Muscle of leg (tissue), 16 donors: ENCODE measurements at places on chromosomes 2 and 18. TPM values are rescaled to one million over a fixed set of nuclear protein-coding genes. Genes with fewer than 3 reads are reported as not detected.

- no peak for DNase-seq
Measured at GRCh38 chr18:57784034-57784800, 18.9 kb downstream of the ATP8B1 start.

GRCh38 chr18:78423811-78424210 lies 555.8 kb upstream of the SALL3 start:
- DNase-seq = no peak

POMC gene
- total RNA-seq = 3.5 TPM

GRCh38 chr2:43027097-43027873 lies 199.1 kb downstream of the ZFP36L2 start:
- no peak for DNase-seq

DNA sequence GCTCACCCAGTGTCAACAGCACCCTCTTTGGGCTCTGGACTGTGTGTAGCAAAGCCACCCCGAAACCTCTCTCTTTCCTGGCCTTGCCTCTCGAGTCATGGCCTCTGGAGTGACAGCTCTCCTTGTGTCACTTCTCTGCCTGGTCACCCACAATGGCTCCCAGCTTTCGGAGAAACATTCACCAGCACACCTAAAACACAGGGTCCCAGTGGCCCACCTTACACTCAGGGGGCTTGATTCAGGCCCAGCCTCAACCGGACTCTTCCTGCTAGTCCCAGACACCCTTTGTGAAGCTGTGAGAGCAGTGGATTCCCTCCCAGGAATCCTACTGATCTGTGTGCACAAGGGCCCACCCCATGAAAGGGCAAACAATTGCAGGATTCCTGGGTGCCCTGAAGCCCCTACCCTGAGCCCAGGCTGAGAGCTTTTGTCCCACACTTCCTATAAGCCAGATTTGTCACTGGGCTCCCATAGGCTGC lies 137.2 kb upstream of the HAAO start:
- no peak for DNase-seq

DNA sequence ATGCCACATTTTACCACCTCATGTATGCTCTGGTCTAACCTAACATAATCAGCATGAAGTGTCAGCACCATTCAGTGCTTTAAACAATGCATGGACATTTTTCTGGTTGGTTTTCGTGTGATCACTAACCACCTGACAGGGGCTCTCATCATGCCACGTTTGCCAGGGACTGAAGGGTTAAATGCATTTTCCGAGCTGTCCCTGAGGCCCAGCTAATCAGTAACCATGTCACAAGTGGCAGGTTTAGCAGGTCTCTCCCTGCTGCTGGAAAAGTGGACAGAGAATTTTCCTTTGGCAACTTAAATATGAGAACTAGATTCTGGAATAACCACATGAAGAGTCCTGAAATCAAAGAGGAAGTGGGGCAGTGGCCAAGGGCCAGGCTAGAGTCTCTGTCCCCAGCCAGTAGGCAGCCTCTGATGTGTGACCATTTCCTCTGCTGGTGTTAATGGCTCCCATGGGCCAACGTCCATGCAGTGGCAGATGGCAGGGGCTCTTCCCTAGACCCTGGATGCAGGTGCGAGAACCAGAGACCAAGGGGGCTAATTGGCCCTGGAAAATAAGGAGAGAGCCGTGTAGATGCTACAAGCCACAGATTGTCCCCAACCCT lies 69.5 kb downstream of the TPGS2 start:
- DNase-seq = peak; percentile 7

DNA sequence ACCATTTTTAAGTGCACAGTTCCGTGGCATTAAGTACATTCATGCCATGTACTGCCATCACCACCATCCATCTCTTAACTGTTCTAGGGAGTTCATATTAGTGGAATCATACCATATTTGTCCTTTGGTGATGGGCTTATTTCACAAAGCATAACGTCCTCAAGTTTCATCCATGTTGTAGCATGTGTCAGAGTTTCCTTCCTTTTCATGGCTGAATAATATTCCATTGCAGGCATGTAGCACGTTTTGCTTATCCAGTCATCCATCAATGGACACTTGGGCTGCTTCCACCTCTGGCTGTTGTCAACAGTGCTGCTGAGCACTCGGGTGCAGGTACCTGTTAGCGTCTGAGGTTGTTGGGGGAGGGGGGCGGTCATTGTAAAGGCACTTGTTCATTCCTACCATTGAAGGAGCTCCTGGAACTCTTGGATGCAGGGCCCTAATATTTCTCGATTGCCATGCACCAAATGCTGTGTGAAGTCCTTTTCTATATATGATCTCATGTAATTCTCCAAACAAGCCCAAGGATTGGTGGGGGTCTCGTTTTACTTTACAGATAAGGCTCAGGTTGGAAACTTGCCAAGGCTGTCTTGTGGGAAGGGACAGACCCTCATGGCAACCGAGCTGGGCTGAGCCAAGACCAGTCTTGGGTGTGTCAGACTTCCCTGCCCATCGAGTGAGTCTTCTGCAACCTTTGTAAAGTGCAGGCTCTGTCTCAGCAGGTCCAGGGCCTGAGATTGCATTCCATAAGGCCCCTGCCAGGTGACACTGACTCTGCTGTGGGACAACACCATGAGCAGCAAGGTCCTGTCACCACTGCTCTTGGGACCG lies 42.9 kb upstream of the SH3RF3 start:
- no peak for DNase-seq

DLGAP1 gene
- 2.8 TPM for total RNA-seq

DNA sequence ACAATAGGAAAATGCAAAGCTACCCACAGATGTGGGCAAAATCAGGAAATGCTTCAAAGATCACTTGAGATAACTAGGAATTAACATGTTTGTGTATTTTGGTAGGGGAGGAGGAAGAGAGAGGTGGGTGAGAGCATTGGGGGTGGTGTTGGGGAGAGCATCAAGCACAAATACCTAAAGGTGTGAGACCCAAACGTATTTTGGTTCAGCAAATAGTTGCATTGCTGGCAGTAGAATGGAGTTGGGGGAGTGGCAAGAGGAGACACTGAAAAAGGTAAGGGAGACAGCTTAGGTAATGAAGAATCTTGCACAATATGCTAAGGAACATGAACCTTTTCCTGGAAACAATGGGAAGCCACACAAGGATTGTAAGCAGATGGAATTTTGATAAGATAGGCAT lies 1.5 kb upstream of the PELI1 start:
- DNase-seq = no peak

MAP3K2 gene
- total RNA-seq = 28.4 TPM

RGPD3 gene
- total RNA-seq = 0.44 TPM

NCKAP5 gene
- 4.7 TPM for total RNA-seq

RAMP1 gene
- 41.5 TPM for total RNA-seq

DNA sequence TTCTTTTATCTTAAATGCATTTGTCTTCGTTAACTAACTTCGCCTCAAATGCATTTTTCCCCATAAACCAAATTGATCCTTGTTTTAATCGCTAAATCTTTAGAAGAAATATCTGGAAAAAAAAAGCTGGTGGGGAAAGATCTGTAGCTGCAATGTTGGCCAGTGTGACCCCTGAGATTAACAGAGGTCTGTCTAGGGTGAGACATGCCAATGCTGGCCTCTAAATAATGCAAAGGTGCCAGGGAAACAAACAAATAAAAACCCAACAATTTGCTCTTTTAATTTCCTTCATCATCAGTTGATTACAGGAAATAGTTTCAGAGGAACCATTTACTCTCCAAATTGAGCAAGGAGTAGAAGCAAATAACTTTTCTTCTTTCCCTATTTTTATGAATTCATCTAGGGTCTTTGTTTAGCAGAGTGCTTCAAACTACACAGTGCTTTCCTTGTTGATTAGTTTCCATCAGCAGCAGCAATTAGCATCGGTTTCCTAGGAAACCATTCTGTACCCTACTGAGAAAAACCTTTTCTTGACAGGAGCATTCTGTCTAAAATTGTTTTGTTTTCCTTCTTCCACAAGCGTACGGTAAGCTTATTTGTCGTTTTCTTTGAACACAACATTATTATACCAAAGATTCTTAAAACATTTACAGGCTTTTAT lies 100.5 kb upstream of the UNC80 start:
- DNase-seq = peak; percentile 2

DNA sequence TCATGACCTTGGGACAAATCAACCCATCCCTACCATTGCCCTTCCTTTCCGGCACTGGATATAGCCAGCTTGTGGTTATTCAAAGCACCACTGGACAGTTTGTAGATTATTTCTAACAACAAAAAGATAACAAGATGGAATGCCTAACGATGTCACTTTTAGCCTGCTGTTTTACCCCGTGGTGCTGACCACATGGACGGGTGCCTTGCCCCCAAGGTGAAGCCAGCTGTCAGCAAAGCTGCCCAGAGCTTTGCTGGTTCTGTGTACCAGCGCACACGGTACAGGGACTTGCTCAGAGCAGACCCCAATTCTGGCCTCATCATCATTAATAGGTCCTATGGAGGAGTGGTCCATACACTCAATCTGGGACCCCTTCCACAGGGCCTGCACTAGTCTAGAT lies 118.2 kb downstream of the MTCL1 start:
- no peak for DNase-seq

LRRC30 gene
- 6.5 TPM for total RNA-seq

DNA sequence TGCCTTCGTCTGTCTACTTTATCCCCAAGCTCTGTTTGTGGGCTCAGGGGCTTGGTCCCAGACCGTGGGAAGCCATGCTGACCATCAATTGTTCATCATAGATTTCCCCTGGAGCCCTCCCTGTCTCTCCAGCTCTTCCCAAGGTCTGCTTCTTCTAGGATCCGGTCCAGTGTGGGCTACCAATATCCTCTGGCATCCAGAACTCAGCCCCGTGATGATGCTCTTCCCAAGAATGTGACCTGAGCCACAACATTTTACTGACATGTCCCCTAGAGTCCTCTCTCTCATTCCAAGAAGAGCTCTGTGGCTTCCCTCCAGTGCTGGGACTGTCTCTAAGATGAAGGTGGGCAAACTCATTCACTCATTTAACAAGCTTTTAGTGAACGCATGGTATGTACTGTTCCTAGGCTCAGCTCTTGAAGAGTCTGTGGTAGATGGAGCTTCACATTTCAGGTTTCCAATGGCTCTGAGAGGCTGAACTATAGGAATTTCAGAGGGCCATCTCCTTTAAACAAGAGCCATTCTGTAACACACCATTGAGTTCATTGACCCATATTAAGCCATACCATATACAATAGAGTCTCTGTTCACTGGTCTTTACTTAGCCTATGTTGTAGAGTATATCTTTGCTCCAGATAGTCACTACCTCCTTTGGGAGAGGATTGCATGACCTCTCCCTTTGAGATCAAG lies 142.0 kb upstream of the APCDD1 start:
- DNase-seq = no peak

SMARCAL1 gene
- total RNA-seq = 9.0 TPM

ATP6V1C2 gene
- total RNA-seq = 1.1 TPM

GRCh38 chr2:183214680-183215079 lies 90.4 kb downstream of the NUP35 start:
- no peak for DNase-seq

ASPRV1 gene
- total RNA-seq = 2.6 TPM

TMEM37 gene
- 2.0 TPM for total RNA-seq
